ENCODE measurements at places on chromosomes 5 and 9.

- no peak for DNase-seq
- no peaks in the 10 kb centered on the region for H3K36me3 ChIP-seq
- no peak overlapping the region for H3K4me3 ChIP-seq
- no peaks in the 10 kb centered on the region for H3K4me1 ChIP-seq
Observed at GRCh38 chr5:72621576-72621975, 114.4 kb upstream of the ZNF366 start.

- H3K36me3 ChIP-seq: no peaks in the 10 kb centered on the region
- H3K27ac ChIP-seq: no peak overlapping the region
- no peak overlapping the region for H3K4me3 ChIP-seq
- no peaks in the 10 kb centered on the region for H3K4me1 ChIP-seq
- H3K27me3 ChIP-seq: no peaks in the 10 kb centered on the region
Observed at GRCh38 chr9:129979071-129979745, 63.8 kb downstream of the FNBP1 start.

GRCh38 chr5:178221282-178221681, 11.3 kb downstream of the PHYKPL start:
- H3K27me3 ChIP-seq: no peaks in the 10 kb centered on the region
- H3K4me3 ChIP-seq: no peak overlapping the region
- H3K27ac ChIP-seq: no peak overlapping the region

DNA sequence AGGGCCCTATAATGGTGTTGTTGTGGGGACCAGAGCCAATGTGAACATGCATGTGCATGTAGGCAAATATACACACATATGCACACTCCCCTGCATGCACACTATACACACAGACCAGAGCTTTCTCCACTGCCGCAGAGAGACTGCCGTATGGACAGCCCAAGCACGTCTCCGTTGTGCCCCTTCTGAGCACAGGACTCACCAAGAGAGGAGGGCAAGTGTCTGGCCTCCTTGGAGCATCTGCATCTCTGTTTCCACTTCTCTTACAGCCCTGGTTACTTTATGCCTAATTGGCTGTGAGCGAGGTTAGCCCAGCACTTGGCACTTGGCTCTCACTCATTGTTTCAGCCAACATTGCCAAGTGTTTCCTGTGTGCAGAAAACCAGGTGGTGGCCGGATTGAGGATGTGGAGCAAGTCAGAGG, 30.4 kb downstream of the CSF2 start:
- no peaks in the 10 kb centered on the region for H3K4me1 ChIP-seq
- no peaks in the 10 kb centered on the region for H3K27me3 ChIP-seq
- no peak for DNase-seq
- no peaks in the 10 kb centered on the region for H3K36me3 ChIP-seq
- H3K4me3 ChIP-seq: no peak overlapping the region

DNA sequence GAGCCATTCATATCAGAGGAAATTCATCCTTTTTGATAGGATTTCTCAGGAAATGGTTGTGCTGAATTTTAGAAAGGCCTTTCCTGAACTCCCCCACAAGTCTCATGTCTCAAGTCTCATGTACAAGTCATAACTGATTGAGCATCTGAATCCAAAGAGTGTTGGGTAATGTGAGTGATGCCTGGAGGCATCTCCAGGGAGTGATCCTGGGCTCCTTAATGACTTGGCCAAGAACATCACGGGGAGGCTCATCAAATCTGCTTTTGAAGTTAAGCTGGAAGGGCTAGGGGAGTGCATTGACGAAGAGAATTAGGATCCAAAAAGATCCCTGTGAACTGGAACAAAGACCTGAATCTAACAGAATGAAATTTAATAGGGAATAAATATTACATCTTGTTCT, 79.2 kb downstream of the MAST4 start:
- H3K36me3 ChIP-seq: no peaks in the 10 kb centered on the region
- H3K27me3 ChIP-seq: no peaks in the 10 kb centered on the region
- no peak for DNase-seq
- peaks cover 12% of the 10 kb centered on the region for H3K4me1 ChIP-seq

GRCh38 chr9:34431667-34432066, 26.7 kb downstream of the FAM219A start:
- no peaks in the 10 kb centered on the region for H3K36me3 ChIP-seq
- no peak overlapping the region for H3K27ac ChIP-seq
- H3K4me3 ChIP-seq: no peak overlapping the region

DNA sequence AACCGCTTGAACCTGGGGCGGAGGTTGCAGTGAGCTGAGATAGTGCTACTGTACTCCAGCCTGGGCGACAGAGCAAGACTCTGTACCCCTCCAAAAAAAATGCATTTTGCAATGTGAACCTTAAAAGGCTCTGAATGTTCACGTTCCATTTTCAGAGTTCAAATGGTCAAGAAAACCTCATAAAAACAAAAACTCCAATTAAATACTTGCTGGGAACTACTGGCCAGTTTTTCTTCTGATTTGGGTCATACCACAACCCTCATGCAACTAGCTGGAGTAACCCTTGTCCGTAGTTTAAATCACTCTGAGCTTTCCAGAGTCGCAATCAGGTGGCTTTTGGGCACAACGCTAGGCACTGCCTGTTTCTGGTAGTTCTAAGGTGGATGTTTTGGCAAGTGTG, 2.3 kb upstream of the OTULINL start:
- DNase-seq: no peak
- H3K36me3 ChIP-seq: no peaks in the 10 kb centered on the region
- H3K4me3 ChIP-seq: no peak overlapping the region
- H3K27ac ChIP-seq: no peak overlapping the region

- no peak overlapping the region for H3K27ac ChIP-seq
- no peak overlapping the region for H3K4me3 ChIP-seq
- no peaks in the 10 kb centered on the region for H3K27me3 ChIP-seq
- H3K4me1 ChIP-seq: peaks cover 27% of the 10 kb centered on the region
Observed at GRCh38 chr9:112032009-112032408, 135.4 kb downstream of the UGCG start.
